G401 (cell line): ENCODE measurements at places on chromosomes 4 and X. TPM values are rescaled to one million over a fixed set of nuclear protein-coding genes. Genes with fewer than 3 reads are reported as not detected.

Gene ATRX
- total RNA-seq = 16.6 and 40.4 TPM in 2 replicates

Gene USP26
- 9.0 and 13.5 TPM in 2 replicates for total RNA-seq

Gene S100G
- total RNA-seq = not detected in 2 replicates

Gene HOPX
- not detected in 2 replicates for total RNA-seq

Gene PRDM8
- total RNA-seq = 0.06 and 0.20 TPM in 2 replicates

Gene CXXC4
- total RNA-seq = 1.9 and 2.8 TPM in 2 replicates

Gene AR
- total RNA-seq = not detected in 2 replicates

Gene NAP1L3
- total RNA-seq = not detected in 2 replicates

Gene HEPH
- not detected in 2 replicates for total RNA-seq

Gene FMR1NB
- total RNA-seq = not detected in 2 replicates

Gene FHDC1
- total RNA-seq = 0.06 and 0.27 TPM in 2 replicates

Gene AKAP14
- not detected in 2 replicates for total RNA-seq

Gene NLRP2B
- total RNA-seq = not detected in 2 replicates

Gene BGN
- not detected in 2 replicates for total RNA-seq

Gene FGFR3
- total RNA-seq = 38.4 and 49.9 TPM in 2 replicates

Gene TLL1
- total RNA-seq = 0.98 and 1.4 TPM in 2 replicates

Gene TREX2
- total RNA-seq = not detected in 2 replicates

Gene OPN1MW2
- total RNA-seq = not detected in 2 replicates

Gene IGFBP7
- total RNA-seq = 11.1 and 18.2 TPM in 2 replicates

Gene SRPX
- not detected in 2 replicates for total RNA-seq

Gene JCHAIN
- not detected in 2 replicates for total RNA-seq

Gene PDZD4
- total RNA-seq = 15.6 and 16.9 TPM in 2 replicates

Gene MTTP
- total RNA-seq = not detected in 2 replicates

Gene SPOCK3
- total RNA-seq = not detected in 2 replicates
